ENCODE measurements at places on chromosomes 6 and 20. TPM values are rescaled to one million over a fixed set of nuclear protein-coding genes. Genes with fewer than 3 reads are reported as not detected.

The KIF6 gene
- total RNA-seq, result 0.79 TPM

The BRPF3 gene
- 15.9 TPM for total RNA-seq

The RSPH4A gene
- 0.49 TPM for total RNA-seq

The HCK gene
- 11.5 TPM for total RNA-seq

The BCAS1 gene
- 3.4 TPM for total RNA-seq

The C6orf163 gene
- total RNA-seq, result 5.6 TPM

The SOX18 gene
- total RNA-seq, result 3.7 TPM

The PDYN gene
- total RNA-seq, result not detected

The PTK7 gene
- total RNA-seq, result 121 TPM

The MMUT gene
- total RNA-seq, result 24.9 TPM

The EDN3 gene
- 12.4 TPM for total RNA-seq

The FAM83B gene
- total RNA-seq, result 47.7 TPM

The BPIFB6 gene
- total RNA-seq, result not detected

The FILIP1 gene
- 7.9 TPM for total RNA-seq

The TRAM2 gene
- 16.8 TPM for total RNA-seq

Measured in skin of body (tissue), 3 donors.